ENCODE measurements at places on chromosomes 2 and 18. TPM values are rescaled to one million over a fixed set of nuclear protein-coding genes. Genes with fewer than 3 reads are reported as not detected.

GRCh38 chr2:33665039-33665438, 65.9 kb upstream of the FAM98A start:
- no peaks in the 10 kb centered on the region for H3K27me3 ChIP-seq
- no peak overlapping the region for H3K27ac ChIP-seq
- H3K4me3 ChIP-seq, result no peak overlapping the region
- no peaks in the 10 kb centered on the region for H3K36me3 ChIP-seq
- no peak for DNase-seq

Gene GPR39
- total RNA-seq, result 0.09 TPM

GRCh38 chr2:235535423-235536130, 41.7 kb downstream of the AGAP1 start:
- H3K4me1 ChIP-seq, result no peaks in the 10 kb centered on the region
- H3K4me3 ChIP-seq, result no peak overlapping the region
- no peaks in the 10 kb centered on the region for H3K36me3 ChIP-seq

Gene FTCDNL1
- 0.94 TPM for total RNA-seq

Gene FAM161A
- total RNA-seq, result 2.2 TPM

DNA sequence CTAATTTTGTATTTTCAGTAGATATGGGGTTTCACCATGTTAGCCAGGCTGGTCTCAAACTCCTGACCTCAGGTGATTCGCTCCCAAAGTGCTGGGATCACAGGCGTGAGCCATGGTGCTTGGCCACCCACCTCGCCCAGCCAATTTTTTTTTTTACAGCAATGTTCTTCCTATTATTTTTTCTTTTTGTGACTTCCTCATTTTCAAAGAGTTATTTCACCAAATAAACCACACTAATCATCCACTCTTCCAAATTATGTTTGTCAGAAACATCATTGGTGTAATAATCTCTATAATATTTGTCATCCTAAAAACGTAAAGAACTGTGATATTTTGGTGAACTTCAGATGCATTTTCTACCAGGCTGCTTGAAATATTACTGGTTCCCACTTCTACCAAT, 16.3 kb upstream of the PDCL3 start:
- no peaks in the 10 kb centered on the region for H3K27me3 ChIP-seq
- no peaks in the 10 kb centered on the region for H3K36me3 ChIP-seq
- no peak overlapping the region for H3K4me3 ChIP-seq
- H3K4me1 ChIP-seq, result no peaks in the 10 kb centered on the region
- no peak overlapping the region for H3K27ac ChIP-seq
- no peak for DNase-seq

Gene POTEJ
- 0.09 TPM for total RNA-seq

Gene TMEM163
- 5.0 TPM for total RNA-seq
